Stimulated activated CD8-positive, alpha-beta memory T cell treated with anti-CD3 and anti-CD28 coated beads, Interleukin-15, amount 100 ng/mL, for 1 hour (primary cell): ENCODE measurements at places on chromosomes 2 and 18.

GRCh38 chr2:98280376-98281102 is 65.7 kb upstream of the CNGA3 start:
- no peak for DNase-seq

- no peak for DNase-seq
Observed at GRCh38 chr2:41717839-41718238, 330.0 kb upstream of the PKDCC start.

GRCh38 chr2:181366675-181367175 is 90.5 kb upstream of the ITGA4 start:
- DNase-seq, result no peak

- DNase-seq, result no peak
Observed at GRCh38 chr2:111030945-111031344, 89.8 kb upstream of the BCL2L11 start.

- no peak for DNase-seq
Observed at GRCh38 chr18:31197676-31198075, 35.0 kb upstream of the DSC1 start.

GRCh38 chr2:228938629-228939028 is 332.5 kb downstream of the PID1 start:
- no peak for DNase-seq

- no peak for DNase-seq
Observed at GRCh38 chr2:98948956-98949739, 13.1 kb upstream of the CRACDL start.

DNA sequence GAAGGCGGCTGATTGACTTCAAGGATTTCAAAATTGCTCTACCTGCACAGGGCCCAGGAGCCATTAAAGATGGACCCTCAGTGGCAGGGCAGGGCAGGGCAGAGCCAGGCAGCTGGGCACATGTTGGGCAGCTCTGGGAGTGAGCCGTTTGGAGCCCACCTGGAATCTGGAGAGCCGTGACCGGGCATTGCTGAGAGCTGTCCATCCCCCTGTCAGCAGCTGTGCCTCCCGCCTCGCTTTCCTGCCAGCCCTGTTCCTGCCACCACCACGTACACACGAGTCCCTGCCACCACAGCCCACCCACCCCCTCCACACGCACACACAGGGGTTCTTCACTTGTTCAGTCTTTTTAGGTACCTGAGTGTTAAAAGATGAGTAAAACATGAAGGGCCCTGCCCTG is 22.9 kb downstream of the ATOH8 start:
- no peak for DNase-seq

DNA sequence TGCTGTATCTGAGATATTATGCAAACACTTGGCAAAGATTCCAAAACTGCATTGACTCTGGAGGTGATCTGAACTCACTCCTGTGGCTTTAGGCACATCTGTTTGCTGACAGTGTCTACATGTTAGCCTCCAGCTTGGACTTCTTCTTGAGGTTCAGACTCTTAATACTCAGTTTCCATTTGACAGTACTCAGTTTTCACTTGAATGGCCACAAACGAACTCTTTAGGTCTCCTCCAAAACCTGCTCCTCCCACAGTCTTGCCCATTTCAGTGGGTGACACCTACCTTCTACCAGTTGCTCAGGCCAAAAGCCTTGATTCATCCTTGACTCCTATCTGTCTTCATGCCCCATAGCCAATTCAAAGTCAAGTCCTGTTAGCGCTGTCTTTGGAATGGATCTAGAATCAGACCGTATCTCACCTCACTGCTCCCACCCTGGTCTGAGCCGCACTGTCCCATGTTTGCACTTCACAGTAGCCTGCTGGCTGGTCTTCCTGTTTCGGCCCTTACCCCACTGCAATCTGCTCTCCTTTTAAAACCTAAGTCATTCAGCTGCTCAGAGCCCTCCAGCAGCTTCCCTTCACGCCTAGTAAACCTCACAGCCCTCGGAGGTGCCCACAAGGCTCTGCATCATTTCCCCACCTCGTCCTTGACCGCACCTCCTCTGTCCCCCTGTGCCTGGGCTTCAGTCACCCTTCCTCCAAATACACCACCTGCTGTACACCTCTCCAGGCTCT is 10.5 kb downstream of the ATG16L1 start:
- no peak for DNase-seq

DNA sequence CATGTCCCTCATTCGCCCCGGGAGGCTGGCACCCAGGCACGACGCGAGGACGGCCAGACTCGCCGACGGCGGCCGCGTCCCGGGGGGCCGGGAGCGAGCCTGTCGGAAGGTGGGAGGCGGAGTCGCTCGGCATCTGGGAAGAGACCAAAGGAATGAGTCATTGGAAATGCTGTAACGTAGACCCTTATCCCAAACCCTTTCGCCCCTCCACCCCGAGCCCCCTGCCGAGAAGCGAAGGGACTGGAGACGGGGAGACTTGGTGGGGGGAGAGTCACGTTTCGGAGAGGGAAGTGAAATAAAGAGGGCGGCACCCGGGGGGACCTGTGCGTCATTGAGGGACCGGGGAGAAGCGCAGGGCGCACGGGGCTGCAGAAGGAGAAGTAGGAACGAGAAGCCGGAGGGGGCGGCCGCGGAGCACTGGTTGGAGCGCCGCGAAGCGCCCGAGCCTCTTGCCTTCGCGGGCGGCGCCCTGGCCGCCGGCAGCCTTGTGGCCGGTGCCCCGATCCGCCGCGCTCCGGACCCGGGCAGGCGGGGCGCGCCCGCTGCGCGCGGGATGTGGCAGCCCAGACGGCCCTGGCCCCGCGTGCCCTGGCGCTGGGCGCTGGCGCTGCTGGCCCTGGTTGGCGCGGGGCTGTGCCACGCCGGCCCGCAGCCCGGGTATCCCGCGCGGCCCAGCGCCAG is at the start of gene EMILIN2:
Gene EMILIN2 (plus strand): TSS at position 371 of the 681 bp plus-strand sequence. CDS start 183 bp downstream, at position 554.
- DNase-seq, result no peak

DNA sequence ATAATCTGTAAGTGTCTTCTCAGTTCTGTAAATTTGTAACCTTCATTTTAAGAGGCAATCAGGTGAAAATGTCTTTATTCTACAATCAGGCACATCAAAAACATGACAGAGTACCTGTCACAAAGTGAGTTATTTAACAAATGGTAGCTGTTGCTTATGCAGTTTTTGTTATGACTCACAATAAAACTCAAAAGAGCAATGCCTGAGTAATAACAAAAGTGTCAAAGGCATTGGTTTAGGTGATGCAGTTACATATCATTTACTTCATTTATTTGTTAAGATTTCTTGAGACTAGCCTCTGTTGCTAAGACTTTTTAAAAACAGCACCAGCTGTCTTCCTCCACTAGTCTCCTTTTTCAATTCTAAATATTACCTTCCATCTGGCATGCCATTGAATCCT is 177.8 kb downstream of the KIAA1328 start:
- DNase-seq, result no peak

DNA sequence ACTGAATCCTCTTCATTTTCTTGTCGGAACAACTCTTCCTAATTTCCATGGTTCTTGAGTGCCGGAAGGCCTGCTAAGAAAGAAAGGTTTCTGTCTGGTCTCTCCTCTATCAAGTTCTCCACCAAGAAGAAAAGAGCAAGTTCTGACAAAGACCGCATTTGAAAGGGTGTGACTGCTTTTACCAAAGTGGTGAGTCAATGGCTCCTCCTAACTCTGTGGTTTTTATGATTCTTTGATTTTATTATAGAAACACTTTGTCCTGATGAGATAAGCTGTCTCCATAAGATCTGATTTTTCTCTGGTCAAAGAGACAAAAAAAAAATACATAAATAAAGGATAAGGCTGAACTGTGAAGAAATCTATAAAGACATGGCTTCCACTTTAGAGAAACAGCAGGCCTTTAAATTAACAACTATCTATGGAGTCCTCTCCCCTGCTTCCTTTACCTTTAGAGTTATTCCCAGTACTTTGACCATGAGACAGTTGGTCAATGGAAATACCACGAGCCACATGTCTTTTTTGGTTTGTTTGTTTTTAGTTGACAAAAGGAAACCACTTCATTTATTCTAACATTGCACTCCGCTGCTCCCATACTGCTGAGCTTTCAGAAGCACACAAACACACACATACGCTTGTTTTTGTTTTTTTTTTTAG is 67.7 kb downstream of the REL start:
- no peak for DNase-seq

- no peak for DNase-seq
Observed at GRCh38 chr2:45043174-45043573, 33.9 kb upstream of the SIX2 start.

- DNase-seq, result no peak
Observed at GRCh38 chr2:42210203-42210602, 41.0 kb downstream of the EML4 start.

GRCh38 chr2:238848691-238848975 is 748 bp downstream of the TWIST2 start:
- DNase-seq, result no peak

GRCh38 chr2:64721320-64721623 is 67.6 kb upstream of the SERTAD2 start:
- DNase-seq, result no peak

DNA sequence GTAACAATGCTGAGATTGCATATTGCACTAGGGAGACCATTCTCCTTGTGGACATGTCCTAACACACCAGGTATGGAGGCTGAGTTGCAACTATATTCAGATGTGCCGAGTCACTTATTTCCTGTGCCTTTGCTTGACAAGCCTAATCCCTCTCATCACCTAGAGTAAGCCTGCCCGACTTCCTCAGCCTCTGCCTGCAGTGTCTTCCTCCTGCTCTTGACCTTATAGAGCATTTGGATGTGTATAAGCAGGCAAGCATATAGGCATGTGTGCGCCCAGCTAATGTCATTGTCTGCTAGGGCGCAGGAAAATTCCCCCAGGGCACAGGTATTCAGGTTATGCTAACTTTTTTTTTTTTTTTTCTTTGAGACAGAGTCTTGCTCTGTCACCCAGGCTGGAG is 316.9 kb downstream of the CDH2 start:
- no peak for DNase-seq

GRCh38 chr2:80073134-80073561 is 231.4 kb downstream of the LRRTM1 start:
- no peak for DNase-seq

GRCh38 chr2:240347373-240347940 is 88.0 kb upstream of the GPC1 start:
- DNase-seq, result no peak

GRCh38 chr18:6520901-6521300 is 106.2 kb upstream of the L3MBTL4 start:
- no peak for DNase-seq

DNA sequence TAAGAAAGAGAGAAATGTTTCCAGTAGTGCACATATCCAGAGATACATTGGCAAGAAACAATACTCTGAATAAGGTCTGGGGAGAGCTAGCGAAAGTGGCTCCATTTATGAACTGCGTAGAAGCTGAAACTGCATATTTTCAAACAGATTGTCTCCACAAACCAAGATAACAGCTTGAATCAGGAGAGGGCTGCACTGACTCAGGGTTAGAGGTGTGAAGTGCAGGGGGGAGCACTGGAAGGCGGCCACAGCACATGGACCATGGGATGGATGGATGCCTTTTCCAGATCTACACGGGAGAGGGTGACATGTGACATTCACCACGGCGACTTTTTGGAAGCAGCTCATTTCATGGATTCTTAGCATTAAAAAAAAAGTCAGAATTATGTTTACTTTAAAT is 729.4 kb downstream of the RNF144A start:
- no peak for DNase-seq

- DNase-seq, result no peak
Observed at GRCh38 chr2:172861656-172862476, 126.2 kb downstream of the RAPGEF4 start.

DNA sequence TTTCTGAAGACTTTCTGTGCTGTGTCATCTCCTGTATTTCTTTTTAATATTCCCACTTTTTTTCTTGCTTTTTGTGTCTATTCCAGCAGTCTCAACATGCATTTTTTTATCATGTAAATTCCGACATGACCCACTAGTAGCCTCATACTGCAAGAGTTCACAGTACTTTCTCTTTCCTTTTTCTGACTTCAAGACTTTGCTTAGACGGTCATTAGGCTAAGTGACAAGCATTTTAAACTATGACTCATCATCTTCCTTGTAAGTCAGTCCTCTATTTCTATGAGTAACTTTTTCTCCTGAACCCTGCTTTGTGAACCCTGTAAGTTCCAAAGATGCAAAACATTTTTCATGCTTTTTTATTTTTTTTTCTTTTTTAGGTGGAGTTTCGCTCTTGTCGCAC is 381.2 kb downstream of the TXNL1 start:
- no peak for DNase-seq

DNA sequence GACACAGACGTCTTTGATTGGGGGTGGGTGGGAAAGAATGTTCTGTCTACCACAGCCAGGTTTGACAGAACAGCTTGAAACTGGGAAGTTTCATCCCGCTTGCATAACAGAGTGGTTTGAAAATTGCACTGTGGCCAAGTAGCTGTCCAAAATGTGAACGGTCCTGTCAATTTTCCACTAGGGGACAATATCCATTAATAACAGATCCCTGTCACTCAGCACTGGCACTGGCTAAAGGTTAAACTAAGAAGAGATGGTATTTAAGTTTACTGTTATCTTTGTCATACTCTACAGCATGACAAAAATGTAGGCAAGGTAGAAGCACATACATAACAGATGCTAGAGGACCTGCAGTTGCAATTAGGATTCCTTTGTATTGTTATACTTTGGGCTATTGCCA is 55.6 kb upstream of the ACMSD start:
- DNase-seq, result no peak

- DNase-seq, result no peak
Observed at GRCh38 chr18:24460388-24460787, at the start of gene HRH4. Gene HRH4, plus strand, starts transcription at chr18:24460637. Its CDS starts 92 bp downstream, at chr18:24460729.

DNA sequence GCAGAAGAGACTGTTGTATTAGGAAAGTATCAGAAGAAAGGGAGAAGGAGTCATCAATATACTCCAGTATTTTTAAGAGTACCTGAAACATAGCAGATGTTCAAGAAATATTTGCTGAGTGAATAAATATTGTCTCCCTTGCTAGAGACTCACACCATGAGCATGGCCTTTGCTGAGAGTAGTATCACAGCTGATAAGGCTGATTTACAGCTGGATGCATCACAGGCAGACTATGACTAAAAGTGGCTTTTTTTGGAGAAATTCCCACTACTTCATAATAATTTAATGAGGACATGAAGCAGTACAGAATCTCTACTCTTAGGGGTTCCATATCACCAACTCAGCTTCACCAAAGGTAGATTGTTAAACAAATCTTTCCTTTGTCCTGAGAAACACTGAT is 373.3 kb downstream of the RBM43 start:
- no peak for DNase-seq

DNA sequence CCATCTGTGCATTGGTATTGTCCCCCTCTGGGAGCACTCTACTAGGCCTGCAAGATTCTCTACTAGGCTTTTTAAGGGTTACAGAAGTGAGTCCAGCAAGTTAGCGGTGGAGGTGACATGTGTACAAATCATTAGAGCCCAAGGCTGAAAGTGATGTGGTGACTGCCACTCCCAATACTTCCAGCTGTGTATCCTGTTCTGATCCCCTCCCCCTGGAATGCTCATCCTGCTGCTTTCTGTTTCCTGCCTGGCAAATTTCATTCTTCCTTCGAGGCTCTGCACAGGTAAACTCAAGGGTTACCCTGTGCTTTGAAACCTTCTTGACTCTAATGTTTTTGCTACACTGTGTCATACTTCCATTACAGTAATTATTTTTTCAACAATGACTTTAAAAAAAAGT is 258.5 kb upstream of the REV1 start:
- no peak for DNase-seq
